ENCODE measurements at places on chromosomes 2 and 18.

GRCh38 chr2:3269425-3270094 is 108.1 kb downstream of the EIPR1 start:
- no peak for DNase-seq

DNA sequence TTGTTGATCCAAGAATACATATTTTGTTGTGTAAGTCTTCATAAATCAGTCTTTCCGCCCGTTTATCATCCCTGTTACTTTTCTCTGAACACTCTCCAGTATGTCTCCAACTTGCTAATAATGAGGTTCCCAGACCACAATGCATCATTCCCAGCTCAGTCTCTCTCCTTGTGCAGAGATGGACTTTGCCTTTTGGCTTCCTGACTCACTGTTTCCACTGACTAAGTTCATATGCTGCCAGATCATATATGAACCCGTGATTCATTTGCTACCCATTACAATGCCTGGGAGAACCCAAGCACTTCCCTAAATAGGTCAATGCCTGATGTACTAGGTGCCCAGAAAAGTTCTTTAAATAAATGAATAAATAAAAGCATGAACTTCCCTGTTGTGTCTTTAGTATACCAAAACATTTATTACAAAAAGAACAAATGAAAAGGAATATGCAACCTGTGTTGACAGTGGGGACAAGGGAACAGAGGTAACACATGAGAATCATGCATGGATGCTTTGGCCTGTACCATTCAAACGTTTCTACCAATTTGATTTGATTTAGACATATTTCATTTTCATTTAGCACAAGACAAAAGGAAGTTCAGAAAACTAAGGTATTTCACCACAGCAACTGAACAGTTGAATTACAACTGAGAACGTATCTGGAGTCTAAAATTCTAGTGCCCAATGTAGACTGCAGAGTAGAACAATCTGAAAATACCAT is 215.4 kb upstream of the HNRNPA3 start:
- no peak for DNase-seq

DNA sequence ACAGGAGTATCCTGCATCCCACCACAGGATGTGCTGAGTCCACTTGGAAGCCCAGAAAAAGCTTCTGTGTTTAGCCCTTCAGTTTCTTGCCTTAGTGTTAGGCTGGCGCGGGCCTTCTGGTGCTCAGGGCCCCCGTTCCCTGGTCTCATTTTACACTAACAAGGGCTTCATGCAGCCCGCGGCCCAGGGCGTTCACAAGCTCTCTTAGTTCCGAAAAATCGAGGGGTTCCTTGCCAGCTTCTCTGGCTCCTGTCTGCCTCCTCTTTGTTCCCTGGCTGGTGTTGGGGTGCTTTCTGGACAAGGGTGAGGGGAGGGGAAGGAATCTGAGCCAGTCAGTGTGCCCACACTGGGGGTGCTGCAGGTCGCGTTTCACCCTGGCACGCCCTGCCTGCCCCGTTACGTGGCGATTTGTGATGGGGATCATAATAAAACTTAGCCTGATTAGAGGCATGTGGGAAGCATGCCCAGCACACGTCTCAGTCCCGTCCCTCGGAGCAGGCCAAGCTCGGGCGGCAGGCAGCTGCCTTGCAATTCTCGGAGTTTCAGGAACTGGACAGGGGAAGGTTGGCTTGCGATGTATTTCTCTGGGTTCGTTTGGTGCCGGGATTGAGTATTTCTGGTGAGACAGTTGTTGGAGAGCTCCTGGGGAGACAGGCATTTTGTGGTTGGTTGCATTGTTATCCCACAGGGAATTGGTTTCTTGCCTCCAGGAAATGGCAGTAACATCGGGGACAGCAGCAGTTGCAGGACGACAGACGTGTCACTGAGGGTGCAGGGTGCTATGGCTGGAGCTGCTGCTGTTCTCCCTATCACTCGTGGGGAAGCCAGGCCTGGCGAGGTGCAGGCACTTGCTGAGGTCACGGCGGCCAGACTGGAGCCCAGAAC is 22.9 kb downstream of the SH3BP4 start:
- no peak for DNase-seq

DNA sequence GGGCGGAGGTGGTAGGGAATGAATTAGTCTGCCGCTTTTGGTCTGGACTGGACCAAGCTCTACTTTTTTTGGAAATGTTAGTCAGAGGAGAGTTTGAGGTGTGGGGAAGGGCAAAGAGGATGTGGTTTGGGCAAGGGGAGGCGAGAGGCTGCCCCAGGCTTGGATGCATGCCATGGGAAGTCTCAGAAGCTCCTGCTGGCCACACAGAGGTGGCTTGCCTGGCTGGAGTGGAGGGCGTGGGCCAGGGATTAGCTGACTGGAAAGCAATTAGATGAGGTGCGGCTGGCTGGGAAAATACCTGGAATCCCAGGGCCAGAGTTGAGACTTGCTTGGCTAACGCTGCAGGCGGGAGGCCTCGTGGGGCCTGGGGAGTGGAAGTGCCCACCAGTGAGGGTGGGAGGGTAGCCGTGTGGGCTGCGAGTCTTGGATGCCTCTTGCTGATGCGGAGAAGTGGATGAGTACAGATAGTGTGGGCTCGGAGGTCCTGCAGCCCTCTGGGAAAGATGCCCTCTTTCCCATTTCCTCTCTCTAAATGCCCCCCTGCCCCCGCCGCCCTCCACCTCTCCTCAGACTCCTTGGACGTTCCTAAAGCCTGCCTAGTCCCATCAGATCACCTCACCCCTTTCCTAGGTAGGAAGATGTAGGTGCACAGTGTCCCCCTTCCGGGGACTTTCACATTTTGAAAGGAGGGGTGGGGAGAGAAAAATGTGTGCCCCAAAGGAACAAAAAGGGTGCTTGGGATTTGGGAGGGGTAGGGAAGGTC is 117.6 kb downstream of the SMAD7 start:
- DNase-seq = no peak

- DNase-seq = no peak
Measured at GRCh38 chr2:57888463-57888862, 158.1 kb upstream of the VRK2 start.

GRCh38 chr2:2931318-2932075 is 446.1 kb downstream of the EIPR1 start:
- DNase-seq = no peak

DNA sequence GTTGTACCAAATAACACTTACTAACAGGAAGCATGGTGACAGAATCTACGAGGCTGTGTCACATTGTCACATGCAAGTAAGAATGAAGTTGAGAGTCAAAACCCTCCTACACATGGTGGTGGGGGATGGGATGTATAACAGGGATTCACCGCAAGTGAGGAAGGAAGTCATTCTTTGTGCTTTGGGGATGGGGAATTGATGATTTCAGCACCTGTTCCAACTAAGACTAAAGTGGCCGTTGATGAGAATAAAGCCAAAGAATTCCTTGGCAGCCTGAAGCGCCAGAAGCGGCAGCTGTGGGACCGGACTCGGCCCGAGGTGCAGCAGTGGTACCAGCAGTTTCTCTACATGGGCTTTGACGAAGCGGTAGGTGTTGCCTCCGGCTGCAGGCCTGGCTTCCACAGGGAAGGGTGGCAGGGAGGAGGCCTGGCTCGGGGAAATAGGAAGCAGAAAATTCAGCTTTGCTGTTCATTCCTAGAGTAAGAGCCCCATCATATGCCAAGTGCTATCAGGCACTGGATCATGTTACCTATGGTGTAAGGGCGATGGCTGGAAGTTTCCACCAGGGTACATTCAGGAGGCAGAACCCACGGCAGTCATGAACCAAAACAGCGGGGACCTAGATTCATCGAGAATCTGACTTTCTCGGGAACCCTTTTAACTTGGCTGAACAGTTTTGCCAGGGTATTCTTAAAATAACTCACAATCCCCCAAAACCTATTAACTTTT is 120.3 kb downstream of the UXS1 start:
- no peak for DNase-seq
